ENCODE measurements at places on chromosomes 12 and 14.

GRCh38 chr12:132099739-132100138 lies 44.4 kb downstream of the DDX51 start:
- DNase-seq, result no peak

DNA sequence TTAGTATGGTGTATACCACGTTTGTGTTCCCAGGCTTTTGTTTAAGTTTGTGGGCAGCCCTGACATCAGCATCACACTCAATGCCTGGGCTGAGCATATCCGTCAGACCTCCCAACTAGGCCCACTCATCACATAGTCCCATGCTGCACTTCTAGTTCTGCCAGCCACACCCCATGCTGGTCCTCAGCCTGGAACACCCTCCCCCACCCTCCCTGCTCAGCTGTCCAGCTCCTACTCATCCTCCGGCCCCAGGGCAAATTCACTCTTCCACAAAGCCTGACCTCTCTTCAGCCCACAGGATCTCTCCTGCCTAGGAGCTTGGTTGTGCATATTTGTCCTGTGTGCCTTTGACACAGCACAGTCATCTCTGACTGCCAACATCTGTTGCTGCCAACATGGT lies 3.9 kb upstream of the ENDOU start:
- no peak for DNase-seq

- DNase-seq, result no peak
Observed at GRCh38 chr12:127712561-127712960, 554.4 kb upstream of the TMEM132C start.

DNA sequence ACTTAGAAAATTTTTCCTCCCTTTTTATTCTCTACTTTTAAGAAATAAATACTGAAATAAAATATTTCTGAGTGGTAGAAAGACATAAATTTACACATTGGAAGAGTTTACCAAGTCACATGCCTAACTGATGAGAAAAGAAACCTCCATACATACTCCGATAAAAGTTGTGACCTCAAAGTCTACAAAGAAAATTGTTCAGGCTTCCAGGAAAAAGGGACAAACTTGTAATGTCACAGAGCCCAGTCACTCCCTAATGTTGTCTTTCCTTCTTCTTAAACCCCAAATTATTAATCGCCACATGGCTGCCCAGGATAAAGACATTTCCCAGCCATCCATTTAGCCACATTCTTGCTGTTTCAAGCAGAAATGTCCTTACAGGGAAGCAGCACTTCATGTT lies 455.3 kb downstream of the MDGA2 start:
- DNase-seq, result no peak

DNA sequence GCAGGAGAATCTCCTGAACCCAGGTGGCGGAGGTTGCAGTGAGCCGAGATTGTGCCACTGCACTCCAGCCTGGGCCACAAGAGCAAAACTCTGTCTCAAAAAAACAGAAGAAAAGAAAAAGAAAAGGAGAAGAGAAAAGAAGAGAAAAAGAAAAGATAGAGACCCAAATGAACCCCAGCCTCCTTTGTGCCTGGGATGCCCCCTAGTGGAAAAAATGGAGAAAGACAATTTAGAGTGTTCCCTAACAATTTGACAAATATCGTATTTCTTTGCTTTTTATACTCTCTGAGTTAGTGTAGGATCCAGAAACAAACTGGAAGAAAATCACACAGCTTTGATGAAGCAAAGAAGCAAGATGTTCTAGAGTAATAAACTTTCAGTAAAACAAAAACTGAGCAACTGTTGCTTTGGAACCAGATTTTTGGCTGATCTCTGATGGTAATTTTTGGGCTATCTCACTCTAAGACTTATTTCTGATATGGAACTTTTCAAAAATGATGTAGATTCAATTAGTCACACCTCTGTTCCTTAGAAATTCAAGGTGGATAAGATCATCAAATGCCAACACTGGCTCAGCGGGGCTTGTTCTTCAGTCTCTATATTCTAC lies 18.6 kb upstream of the PRKAB1 start:
- DNase-seq, result no peak

- no peak for DNase-seq
Observed at GRCh38 chr12:116863275-116863767, 17.9 kb downstream of the HRK start.

- DNase-seq, result no peak
Observed at GRCh38 chr14:91098591-91098990, 15.3 kb upstream of the DGLUCY start.
